NCI-H446 treated with DMSO at 0.1 percent for 48 hours (cell line): ENCODE measurements at places on chromosomes 2 and 18.

DNA sequence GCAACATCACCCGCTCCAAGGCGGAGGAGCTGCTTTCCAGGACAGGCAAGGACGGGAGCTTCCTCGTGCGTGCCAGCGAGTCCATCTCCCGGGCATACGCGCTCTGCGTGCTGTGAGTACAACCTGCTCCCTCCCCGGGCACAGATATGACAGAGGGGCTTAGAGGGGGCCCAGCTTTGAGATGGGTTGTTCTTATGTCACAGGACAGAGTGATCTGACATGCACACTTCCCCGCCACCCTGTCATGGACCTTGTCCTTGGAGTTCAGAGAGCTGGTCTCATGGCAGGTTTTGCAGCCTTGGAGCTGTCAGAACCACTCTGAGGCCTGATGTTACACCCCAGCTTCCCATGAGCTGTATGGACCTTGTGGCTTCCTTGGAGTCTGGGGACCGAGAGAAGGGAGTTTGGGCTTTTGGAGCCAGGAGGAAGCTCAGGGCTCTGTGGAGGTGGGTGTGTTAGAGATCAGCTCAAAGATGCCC, 398 bp downstream of the INPP5D start:
- DNase-seq, result no peak

- DNase-seq, result no peak
Observed at GRCh38 chr2:171406044-171406443, 27.7 kb downstream of the METTL8 start.

DNA sequence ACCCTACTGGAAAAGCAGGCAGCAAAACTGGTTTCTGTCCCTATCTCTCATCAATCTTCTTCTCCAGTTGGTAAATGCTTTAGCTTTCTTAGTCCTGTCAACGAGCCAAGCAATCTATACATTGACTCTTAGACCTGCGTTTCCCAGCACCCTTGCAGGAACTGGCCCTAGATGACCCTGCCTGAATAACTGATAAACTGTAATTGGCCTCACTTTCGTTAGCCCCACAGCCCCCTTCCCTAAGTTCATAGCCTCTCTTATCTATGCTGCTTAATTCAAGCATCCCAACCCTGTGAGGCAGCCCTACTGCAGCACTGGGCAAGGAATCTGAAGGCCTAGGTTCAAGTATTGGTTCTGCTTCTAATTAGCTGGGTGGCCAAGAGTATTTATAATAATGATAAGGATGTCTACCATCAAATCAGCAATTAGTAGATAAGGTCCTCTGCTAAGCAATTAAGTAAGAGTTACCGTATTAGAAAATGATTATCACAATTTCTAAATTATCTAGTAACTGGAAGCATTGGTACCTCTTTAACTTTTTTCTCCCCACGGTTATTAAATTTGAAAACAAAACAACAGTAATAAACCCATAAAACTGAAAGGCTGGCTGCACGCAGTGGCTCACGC, 86.4 kb upstream of the RMDN2 start:
- no peak for DNase-seq

DNA sequence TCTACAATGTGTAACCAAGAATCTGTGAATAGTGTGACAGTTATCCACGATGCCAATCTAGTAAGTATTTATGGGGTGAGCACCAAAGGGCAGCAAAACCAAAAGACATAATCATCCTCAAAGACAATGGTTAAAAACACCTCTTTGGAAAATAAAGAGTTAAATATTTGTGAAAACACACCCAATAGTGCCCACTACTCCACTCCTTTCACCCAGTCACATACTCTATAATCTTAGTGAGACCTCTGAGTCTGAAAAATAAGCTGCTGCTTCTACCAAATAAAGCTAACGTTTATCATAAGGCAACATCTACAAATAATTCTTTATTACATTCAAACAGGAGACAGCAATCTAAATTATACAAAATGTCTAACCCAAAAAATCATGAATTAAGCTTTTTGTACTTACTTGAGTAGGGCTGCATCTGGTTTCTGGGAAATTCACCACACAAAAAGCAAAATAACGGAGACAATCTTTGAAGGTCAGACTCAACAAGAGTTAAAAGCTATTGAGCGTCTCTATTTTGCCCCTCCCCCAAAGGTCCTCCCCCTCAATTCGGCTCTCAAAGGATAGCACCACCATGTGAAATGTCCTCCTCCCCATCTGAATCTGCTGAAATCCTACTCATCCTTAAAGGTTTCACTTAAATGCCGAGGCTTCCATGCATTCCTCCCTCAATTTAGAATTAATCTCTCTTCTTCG, 2.0 kb downstream of the RAPH1 start:
- no peak for DNase-seq

- DNase-seq, result no peak
Observed at GRCh38 chr2:169702996-169703395, 8.7 kb downstream of the PHOSPHO2 start.

DNA sequence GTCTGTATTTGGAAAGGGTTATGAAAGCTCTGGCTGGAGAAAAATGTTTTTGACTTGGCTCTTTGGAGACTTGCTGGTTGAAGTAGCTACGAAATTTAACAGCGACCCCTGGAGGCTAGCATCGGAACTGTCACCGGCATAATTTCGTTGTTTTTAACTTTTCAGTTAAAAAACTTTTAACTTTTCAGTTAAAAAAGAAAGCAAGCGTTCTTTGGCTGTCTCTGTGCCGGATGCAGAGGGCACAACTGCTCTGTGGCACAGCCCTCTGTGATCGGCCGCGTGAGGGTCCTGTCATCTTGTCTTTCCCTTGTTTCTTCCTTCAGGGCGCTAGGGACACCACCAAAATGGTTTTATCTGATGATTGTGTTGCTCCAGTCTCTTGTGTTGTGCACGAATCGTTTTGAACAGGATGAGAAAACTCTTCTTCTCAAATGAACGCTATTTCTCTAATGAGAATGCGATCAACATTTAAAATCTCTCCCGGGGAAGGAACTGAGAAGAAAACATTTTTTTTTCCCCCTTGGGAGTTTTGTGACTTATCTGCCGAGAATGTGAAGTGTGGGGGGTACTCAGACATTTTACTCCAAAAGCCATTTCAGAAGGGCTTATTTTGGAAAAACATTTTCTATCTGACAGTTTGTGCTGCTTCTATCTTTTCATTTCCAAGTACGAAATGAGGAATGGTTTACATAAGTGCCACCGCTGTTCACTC, 57.1 kb downstream of the ADCYAP1 start:
- DNase-seq, result peak; percentile 10

DNA sequence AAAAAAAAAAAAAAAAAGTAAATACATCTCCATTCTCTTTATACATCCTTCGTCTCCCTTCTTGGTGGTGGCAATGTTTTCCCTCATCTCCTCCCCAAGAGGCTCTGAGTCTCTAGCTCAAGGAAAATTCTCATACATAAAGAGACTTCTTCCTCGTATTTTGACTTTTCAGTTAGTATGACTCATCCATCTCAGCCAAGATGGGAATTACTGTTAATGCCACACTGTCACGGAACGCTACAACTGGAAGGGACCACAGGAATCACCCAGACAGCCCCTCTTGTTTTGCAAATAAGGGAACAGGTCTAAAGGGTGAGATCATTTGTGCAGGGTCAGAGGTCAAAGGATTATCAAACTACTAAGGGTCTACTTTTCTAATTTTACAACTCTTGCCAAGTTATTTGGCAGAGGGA, 19.5 kb downstream of the NFE2L2 start:
- DNase-seq, result no peak
